ENCODE measurements at places on chromosomes 3 and 15.

GRCh38 chr3:105353485-105354161, 13.1 kb upstream of the ALCAM start:
- DNase-seq, result no peak

DNA sequence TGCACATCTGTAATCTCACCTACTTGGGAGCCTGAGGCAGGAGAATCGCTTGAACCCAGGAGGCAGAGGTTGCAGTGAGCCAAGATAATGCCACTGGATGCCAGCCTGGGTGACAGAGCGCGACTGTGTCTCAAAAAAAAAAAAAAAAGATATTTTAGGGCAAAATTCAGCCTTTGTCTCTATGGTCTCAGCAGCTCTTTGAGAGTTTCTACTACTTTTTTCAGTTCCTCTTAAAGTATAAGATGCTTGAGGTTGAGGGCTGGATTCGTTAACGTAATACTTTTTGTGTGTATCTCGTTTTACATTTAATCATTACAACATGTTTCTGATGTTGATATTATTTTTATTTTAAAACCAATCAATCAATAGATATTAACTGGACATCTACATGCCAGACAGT, 381.2 kb upstream of the TBL1XR1 start:
- DNase-seq, result no peak

GRCh38 chr3:27688053-27688452, 34.1 kb downstream of the EOMES start:
- DNase-seq, result no peak

DNA sequence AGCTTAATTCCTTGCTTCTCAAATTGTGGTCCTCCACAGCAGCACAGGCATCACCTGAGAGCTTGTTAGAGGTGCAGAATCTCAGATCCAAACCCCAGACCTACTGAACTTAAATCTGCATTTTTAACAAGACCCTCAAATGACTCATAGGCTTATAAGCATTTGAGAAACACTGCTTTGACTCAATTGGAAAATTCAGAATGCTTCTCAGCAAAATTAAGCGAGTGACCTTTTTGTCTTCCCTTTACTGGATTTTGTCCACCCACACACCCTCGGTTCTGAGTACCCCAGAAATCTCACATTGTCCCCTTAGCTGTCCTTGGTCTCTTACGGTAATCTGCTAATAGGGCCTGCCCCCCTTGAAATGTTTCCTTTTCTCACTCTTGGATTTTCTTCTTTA, 17.9 kb downstream of the CD80 start:
- no peak for DNase-seq

GRCh38 chr3:105958237-105959000, 89.6 kb upstream of the CBLB start:
- DNase-seq, result no peak

GRCh38 chr15:38323895-38324294, 71.3 kb downstream of the SPRED1 start:
- DNase-seq, result no peak

DNA sequence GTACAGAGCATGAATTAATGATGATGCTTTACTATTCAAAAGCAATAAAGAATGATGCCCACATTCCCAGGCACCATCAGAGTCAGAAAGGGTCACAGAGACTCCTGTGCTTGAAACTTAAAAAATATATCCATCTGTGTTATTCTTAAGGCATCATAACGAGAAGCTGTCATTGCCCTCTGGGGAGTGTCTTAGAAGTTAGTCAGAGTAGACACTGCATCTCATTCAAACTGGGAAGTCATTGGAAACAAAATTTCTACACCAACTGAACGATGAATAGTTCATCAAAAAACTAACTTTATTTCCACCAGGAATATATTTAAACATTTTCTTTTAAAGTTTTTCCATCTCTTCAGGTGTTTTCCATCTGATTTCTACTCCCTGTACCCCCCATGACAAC, 122.9 kb downstream of the RFTN1 start:
- no peak for DNase-seq

DNA sequence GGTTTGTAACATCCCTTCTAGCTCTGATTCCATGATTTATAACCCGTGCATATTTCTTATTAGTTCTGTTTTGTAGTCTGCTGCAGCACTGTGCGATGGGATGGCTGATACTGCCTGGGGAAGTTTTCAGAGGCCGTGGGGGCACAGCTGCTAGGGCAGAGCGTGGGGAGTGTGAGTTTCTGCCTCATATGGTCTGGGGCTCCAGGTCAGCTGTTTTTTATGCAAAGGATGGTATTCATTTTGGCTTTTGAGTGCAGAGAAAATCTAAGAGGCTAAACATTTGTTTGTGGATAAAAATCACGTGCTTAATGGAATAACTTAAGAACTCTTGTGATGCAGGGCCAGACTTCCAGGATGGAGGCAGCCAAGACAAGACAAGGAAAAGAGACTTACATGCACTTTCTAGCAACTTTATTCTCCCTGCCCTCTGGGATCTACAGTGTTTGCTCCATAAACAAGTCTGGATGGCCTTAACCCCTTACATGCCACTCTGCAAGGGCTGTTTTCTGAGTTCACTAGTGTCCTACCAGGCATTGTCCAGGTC, 45.5 kb upstream of the CFAP161 start:
- DNase-seq, result no peak

- no peak for DNase-seq
These were observed 72.6 kb downstream of the NPTN start for GRCh38 chr15:73560501-73561117.

Measured in activated gamma-delta T cell treated with Interleukin-2 at 50 U/mL for 16 hours (primary cell).